Skeletal muscle cell (primary cell): ENCODE measurements at places on chromosomes 12 and 14.

GRCh38 chr14:68819260-68819691, 26.4 kb upstream of the ZFP36L1 start:
- DNase-seq, result peak; percentile 52

DNA sequence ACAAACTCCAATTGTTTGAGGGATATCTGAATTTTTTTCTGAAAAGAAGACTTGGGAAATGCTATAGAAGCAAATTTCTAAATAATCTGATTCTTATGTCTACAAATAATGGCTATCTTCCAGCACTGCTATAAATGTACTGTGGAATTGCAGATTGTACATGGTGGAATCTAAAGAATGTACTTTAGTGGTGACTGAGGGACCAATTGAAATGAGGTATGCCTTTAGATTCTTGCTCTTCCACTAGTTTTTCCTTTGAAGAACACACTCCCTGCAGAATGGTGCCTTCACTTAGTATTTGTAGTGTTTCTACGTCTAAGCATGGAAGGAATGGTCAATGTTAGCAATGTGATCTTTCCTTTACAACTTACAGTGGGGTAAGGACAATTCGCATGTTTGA, 11.7 kb upstream of the PRB4 start:
- no peak for DNase-seq

- no peak for DNase-seq
Observed at GRCh38 chr12:106126441-106127337, 12.1 kb downstream of the NUAK1 start.

DNA sequence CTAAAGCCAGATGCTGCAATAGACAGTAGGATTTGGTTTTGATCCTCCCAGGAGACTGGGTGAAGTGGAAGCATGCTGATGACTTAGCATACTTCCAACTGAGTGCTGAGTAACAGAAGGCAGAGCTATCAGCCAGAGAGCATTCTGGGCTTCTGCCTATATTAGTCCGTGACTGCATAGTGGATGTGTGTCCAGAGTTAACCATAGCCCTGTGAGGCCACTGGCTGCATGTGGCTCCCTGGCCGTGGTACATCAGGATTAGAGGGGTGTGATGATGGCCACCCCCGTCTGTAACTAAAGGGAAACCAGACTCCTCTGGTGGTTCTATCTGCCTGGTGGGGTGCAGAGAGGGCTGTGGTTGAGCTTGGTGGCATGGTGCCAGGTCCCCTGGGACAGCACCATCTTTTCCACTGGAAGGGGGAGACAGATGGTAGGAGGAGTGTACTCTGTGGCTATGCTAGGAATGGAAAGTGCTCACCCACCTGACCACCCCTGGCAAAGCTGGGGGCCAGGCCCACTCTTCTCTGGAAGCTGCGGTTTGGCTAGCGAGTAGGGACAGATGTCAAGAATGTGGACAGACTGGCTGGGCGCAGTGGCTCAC, 27.4 kb downstream of the ABCD4 start:
- DNase-seq, result peak; percentile 79

DNA sequence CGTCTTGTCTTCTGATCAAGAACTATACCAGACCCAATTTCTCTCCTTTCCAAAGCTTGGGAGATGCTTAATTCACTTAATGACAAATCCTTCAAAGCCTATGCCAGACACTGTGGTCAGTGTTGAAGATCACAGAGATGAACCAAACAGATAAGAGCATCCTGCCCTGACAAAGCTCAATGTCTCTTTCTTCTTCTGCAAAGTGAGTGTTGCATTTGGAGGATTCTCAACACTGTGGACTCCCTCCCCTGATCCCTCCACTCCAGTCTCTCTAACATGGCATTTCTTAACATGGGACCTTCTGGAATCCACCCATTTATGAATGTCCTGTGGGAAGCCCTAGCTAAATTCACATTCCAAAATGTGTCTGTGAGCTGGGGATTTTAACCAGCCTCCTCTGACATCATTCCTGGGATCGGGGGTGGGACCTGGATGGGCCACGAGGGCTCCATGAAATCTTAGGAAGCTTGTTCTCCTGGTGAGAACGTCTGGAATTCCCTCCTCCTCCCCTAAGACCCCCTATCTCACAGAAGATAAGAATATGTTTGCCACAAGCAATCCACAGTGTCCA, 20.3 kb downstream of the SYNE3 start:
- DNase-seq, result no peak

- peak; percentile 28 for DNase-seq
Observed at GRCh38 chr12:106519607-106520021, 63.2 kb upstream of the RFX4 start.
